Choroid plexus epithelial cell (primary cell): ENCODE measurements at places on chromosomes 2 and 18.

DNA sequence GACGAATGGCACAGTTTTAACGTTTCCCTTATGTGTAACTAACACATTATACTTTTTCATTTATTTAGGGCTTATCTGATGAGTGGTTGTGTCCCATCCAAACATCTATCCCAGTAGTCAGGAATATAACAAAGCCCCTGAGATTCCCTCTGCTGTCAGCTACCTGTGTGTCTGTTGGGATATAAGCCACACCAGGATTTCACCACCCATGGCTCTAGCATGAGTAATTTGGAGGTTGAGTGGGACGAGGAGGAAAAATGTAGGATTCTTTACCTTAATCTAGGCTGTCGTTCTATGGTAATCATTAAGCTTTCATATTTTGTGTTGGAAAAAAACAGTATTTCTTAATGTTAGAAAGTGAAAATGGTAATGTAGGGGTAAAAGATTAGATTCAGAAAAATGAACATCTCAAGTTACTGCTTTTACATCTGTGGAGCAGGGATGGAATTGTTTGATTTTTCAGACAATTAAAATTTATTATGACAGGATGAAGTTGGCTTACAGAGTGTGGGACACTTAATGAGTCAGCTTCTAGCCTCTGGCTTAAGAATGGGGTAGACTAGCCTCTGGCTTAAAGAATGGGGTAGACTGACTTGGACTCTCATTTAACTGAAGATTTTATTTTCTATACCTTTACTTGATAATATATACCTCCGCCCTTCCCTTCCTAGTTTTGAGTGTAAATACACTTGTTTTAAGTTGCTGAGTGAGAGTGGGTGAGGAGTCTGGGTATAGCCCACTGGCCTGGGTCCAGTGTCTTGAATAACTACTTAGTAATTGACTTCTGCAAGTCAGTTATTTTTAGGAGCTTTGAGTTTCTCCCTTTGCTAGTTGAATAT is 88.5 kb upstream of the RANBP2 start:
- no peak for DNase-seq

GRCh38 chr18:51617572-51618260 is 420.2 kb upstream of the MEX3C start:
- DNase-seq: no peak

GRCh38 chr2:166128156-166128505 is 311 bp upstream of the SCN1A start:
- no peak for DNase-seq

GRCh38 chr2:129502781-129503180 is 476.7 kb upstream of the RAB6C start:
- peak; percentile 50 for DNase-seq

GRCh38 chr2:23347471-23348092 is 37.4 kb upstream of the KLHL29 start:
- no peak for DNase-seq

- no peak for DNase-seq
These were observed 245.5 kb upstream of the CHST9 start for GRCh38 chr18:27430595-27430994.

GRCh38 chr2:190640117-190640516 is 8.8 kb upstream of the NAB1 start:
- DNase-seq: peak; percentile 78

GRCh38 chr2:39772086-39772811 is 6.8 kb downstream of the THUMPD2 start:
- peak; percentile 73 for DNase-seq

GRCh38 chr18:5159080-5159479 is 38.0 kb downstream of the AKAIN1 start:
- no peak for DNase-seq

DNA sequence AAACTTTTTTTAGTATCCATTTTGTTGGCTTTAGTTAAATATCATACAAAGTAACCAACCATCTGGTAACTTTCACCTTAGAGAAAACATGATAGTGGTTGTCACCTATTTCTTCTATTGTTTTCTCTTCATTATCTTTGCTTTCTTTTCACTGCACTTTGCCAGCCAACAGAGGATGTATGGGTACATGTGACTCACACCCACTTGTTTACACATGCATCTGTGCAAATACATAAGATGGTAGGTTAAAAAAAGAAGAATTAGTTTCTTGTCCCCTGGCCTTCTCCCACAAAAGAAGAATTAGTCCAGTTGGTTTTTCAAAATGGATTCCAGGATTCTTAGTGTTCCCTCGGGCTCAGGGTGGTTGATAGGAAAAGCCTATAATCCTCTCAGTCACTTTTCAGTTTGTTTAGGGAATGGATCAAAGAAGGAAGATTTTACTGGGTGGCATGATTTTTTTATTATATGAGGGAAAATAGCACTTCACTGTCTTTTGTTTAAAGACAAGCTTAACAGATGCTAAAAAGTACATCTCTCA is 46.6 kb downstream of the CDK15 start:
- DNase-seq: no peak

GRCh38 chr18:50401888-50402287 is 27.0 kb downstream of the SKA1 start:
- DNase-seq: peak; percentile 53

DNA sequence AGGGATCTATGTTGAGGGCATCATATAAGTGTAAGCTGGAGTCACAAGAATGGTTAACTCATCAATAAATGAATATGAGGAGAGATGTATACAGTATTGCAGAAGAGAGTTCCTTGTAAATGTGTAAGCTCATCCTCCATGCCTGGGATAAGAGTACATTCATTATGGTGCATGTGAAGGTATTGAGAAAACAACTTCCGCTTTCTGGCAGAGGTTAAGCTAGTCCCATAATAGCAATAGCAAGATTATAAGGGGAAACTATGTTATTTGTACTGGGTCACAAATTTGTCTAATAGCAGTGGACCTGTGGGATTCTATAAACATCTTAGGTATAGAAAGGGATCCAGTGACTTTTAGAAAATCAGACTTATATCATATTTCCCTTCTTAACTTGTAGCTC is 44.1 kb downstream of the SCN2A start:
- no peak for DNase-seq

DNA sequence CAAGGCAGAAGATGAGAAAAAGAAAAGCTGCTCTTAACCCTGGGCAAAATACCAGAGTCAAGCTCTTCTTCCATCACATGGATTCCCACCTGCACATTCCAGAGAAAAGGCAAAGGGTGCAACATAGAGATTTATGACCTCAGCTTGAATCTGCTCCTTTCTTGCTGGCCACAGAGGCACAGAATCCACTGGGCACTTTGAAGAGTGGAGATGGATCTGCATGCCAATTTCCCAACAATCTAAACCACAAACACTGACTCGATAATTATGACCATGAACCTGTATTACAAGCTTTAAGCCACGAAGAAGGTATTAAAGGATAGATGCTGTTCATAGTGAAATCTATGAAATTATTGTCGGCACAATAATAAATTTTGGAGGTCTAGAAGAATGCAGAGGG is 237.3 kb downstream of the PID1 start:
- peak; percentile 11 for DNase-seq

GRCh38 chr2:69798909-69799526 is 30.4 kb upstream of the GMCL1 start:
- peak; percentile 91 for DNase-seq

GRCh38 chr18:26708806-26709716 is 156.4 kb downstream of the AQP4 start:
- DNase-seq: no peak

GRCh38 chr2:173076581-173077345 is 1.1 kb downstream of the MAP3K20 start:
- peak; percentile 63 for DNase-seq
